ENCODE measurements at places on chromosomes 4 and X.

- DNase-seq: no peak
Observed at GRCh38 chr4:38710053-38710452, 46.1 kb downstream of the KLF3 start.

- DNase-seq: no peak
Observed at GRCh38 chr4:164056426-164057142, 562.1 kb downstream of the TMA16 start.

DNA sequence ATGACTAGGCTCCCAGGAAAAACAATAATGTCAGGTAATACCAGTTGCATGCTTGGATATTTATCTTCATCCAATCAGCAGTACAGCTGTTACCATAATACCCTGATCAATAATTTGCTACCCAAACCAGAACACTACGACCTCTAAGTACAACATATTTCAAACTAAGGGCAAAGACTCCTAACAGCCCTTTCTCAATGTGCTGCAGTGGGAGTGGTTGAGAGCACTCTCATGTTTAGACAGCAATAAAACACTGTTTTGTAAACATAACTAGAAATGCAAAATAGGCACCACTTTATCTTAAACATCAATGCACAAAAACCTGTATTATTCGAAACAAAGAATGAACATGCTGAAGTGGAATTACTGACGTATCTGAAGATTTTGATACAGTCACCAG, 28.9 kb downstream of the PPARGC1A start:
- no peak for DNase-seq

GRCh38 chr4:104591510-104591911, 96.8 kb upstream of the CXXC4 start:
- no peak for DNase-seq

GRCh38 chr4:158299459-158300007, 89.2 kb downstream of the TMEM144 start:
- DNase-seq: no peak
